Activated CD8-positive, alpha-beta memory T cell treated with anti-CD3 and anti-CD28 coated beads, Interleukin-2, amount 10 ng/mL, durations not matched to agents 7 days and 5 days (primary cell): ENCODE measurements at places on chromosomes 1 and 21.
A peak's percentile ranks its signal among the peaks of the same experiment; 100 is the strongest.

GRCh38 chr21:46206163-46207005, 22.1 kb upstream of the SPATC1L start:
- no peaks in the 10 kb centered on the region for H3K27me3 ChIP-seq
- peaks cover 5% of the 10 kb centered on the region for H3K36me3 ChIP-seq
- no peak for DNase-seq
- H3K27ac ChIP-seq: no peak overlapping the region

DNA sequence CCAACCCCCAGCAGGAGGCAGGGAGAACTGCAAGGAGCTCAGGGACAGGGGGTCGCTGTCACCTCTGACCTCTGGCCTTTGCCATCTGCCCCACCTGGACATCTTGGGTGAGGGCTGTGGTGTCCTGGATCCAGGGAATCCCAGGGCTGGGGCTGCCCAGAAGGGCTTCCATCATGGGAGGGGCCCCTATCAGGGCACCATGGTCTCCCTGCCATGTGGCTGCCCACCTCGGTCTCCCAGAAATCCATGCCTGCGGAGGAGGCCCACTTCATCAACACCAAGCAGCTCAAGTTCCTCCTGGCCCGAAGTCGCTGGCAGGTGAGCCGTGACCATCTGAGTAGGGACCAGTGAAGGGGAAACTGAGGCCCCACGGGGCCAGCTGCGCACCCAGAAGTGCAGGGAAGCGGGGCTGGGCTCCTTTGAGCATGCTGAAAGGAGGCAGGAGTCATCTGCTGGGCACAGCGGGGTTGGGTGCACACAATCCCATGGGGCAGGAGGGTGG, 36.1 kb downstream of the TRIM11 start:
- no peak overlapping the region for H3K27ac ChIP-seq
- no peaks in the 10 kb centered on the region for H3K36me3 ChIP-seq
- H3K4me1 ChIP-seq: peaks cover 2% of the 10 kb centered on the region
- no peak for DNase-seq
- no peak overlapping the region for H3K4me3 ChIP-seq
- no peaks in the 10 kb centered on the region for H3K27me3 ChIP-seq

GRCh38 chr1:64984106-64984505, 17.8 kb upstream of the JAK1 start:
- no peaks in the 10 kb centered on the region for H3K36me3 ChIP-seq
- no peak for DNase-seq
- H3K27me3 ChIP-seq: no peaks in the 10 kb centered on the region
- H3K4me3 ChIP-seq: no peak overlapping the region
- H3K27ac ChIP-seq: no peak overlapping the region

DNA sequence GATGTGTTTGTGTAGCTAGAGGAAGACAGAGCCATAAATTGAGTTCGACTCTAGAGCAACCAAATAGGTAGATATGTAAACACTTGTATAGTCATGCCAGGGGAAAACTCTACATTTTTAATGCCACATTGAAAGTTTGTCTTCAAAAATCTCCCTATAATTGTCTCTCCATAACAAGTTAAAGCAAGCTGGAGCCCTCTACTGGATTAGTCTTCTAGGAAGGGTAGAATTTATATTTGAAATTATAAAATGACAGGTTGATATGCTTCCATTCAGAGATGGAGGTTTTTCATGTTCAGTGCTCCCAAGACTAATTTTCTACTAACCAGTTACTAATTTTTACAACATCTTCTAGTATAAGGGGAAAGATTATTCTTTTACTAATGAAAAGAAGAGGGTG, 13.1 kb upstream of the COL24A1 start:
- no peak for DNase-seq
- no peak overlapping the region for H3K27ac ChIP-seq
- H3K27me3 ChIP-seq: no peaks in the 10 kb centered on the region
- no peak overlapping the region for H3K4me3 ChIP-seq
- no peaks in the 10 kb centered on the region for H3K36me3 ChIP-seq

GRCh38 chr1:159783724-159784123, 3.0 kb downstream of the DUSP23 start:
- peaks cover 2% of the 10 kb centered on the region for H3K27me3 ChIP-seq
- no peaks in the 10 kb centered on the region for H3K36me3 ChIP-seq
- DNase-seq: no peak
- H3K4me1 ChIP-seq: peaks cover 20% of the 10 kb centered on the region
- H3K4me3 ChIP-seq: no peak overlapping the region

DNA sequence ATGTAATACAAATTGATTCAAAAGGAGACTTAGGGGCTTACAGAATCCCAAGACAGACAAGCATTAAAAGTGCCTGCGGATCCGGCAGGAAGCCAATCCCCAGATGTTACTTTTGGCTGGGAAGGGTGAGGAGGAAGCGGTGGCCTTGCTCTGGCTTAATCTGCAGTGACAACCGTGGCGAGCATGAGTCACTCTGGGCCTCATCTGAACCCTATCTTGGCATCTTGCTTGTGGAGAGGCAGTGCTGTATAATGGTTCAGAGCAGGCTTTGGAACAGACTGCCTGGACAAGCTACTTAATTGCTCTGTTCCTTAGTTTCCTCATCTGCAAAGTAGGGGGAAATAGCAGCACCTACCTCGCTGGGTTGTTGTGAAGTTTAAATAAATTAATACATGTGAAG, 74.1 kb downstream of the XCL2 start:
- peaks cover 27% of the 10 kb centered on the region for H3K36me3 ChIP-seq
- no peaks in the 10 kb centered on the region for H3K27me3 ChIP-seq
- H3K4me1 ChIP-seq: peaks cover 70% of the 10 kb centered on the region
- DNase-seq: peak; percentile 83
- H3K4me3 ChIP-seq: no peak overlapping the region
- peak overlapping the region; percentile 84 for H3K27ac ChIP-seq
